ENCODE measurements at places on chromosomes 2 and 18. TPM values are rescaled to one million over a fixed set of nuclear protein-coding genes. Genes with fewer than 3 reads are reported as not detected.
A peak's percentile ranks its signal among the peaks of the same experiment; 100 is the strongest.

The SMARCAL1 gene
- total RNA-seq = 23.0 TPM

The ASXL3 gene
- total RNA-seq = 19.7 TPM

The TNFRSF11A gene
- total RNA-seq = 4.5 TPM

The TRIM54 gene
- not detected for total RNA-seq

The MAP2 gene
- total RNA-seq = 90.3 TPM

The KCNK3 gene
- 8.3 TPM for total RNA-seq

The EMILIN1 gene
- 45.4 TPM for total RNA-seq

The SCYGR6 gene
- total RNA-seq = not detected

The MC5R gene
- total RNA-seq = not detected

The CTDSP1 gene
- 129 TPM for total RNA-seq

- no peak for DNase-seq
Measured at GRCh38 chr18:3972291-3972930, 482.7 kb downstream of the DLGAP1 start.

- DNase-seq = no peak
Measured at GRCh38 chr18:12747530-12748315, 44.9 kb downstream of the PSMG2 start.

DNA sequence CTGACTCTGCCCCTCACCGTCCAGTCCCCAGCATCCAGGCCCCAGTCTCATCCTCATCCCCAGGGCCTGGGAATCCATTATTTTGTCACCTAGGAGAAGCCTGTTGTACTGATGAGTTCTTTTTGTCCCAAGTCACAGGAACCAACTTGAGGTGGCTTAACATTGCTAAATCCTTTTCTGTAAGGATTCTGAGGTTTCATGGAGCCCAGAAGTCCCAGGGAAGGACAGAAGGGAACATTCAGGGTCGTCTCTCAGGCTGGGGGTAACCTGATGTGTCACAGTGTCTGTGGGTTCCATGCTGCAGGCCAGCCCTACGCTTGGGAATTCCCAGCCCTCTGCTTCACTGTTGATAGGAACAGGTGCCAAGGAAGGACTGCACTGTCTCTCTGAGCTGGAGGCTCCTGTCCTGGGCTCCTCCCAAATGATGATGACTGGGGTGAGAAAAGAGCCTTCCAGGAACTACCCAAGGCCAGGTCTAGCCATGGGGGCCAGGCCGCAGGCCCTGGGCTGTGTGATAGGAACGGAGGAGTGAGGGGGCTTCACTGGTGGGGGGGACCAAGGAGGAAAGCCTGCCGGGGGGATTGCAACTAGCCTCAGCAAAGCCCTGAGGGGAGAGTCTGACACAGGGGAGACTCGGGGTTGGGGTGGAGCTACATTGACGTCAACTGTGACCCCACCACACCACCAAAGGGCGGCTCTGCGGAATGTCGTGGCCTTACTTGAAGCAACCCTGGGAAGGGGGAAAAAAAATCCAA, 145.7 kb downstream of the SMAD7 start:
- no peak for DNase-seq

GRCh38 chr2:239321596-239322415, 79.0 kb downstream of the HDAC4 start:
- DNase-seq = no peak

DNA sequence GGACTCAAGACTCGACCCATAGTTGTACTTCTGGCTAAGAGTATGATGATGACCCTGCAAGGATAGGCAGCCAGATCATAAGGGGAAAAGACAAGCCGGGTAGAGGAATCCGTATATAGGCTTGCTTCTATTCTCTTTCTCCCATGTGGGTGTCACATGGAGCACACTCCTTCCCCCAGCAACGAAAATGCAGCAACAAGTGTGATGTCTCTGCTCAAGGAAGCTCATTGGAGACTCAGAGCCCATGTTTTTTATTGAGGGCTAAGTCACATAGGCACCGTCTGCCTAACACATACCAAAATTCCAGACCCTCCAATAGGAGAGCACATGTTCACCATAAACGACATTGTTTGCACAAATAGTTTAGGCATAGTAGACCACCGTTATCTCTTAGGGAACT, 6.3 kb downstream of the ZNF2 start:
- DNase-seq = no peak

DNA sequence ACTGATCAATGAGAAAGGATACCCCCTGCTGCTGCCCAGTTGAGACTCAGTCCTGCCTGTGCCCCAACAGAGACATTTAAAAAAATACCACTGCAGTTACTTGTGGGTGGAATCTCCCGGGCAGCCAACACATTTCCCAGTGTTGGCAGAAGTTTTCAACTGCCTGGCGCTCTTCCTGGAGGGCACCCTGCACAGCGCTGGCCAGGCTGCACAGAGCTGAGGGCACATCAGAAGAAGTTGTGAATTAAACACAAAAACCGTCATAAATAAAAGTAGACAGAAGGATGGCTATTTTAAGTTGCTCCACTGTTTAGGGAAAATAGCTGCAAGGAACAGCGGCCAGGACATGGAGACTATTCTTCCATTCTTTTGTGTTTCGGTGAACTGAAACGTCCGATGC, 110.2 kb upstream of the THOC1 start:
- no peak for DNase-seq

- DNase-seq = no peak
Measured at GRCh38 chr2:10085043-10085667, 4.9 kb upstream of the CYS1 start.

- no peak for DNase-seq
Measured at GRCh38 chr2:119232666-119232993, 9.0 kb downstream of the STEAP3 start.

DNA sequence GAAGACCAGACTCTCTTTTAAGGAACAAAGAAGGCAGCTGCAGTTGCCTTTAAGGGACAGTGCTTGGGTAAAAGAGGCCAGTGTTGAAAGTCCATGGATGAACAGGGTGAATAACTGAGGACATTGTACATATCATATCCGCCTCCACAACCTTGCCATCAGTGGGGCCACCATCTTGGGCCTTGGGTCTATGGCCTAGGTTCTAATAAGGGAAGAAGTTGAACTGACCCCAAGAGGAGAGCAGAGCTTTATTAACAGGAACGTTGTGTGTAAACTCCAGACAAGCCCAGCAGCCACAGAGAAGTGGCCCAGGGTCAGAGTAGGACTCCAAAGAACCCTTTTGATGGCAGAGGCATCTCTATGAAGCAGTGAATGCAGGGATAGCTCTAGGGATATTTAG, 332.8 kb downstream of the CYP26B1 start:
- DNase-seq = no peak

DNA sequence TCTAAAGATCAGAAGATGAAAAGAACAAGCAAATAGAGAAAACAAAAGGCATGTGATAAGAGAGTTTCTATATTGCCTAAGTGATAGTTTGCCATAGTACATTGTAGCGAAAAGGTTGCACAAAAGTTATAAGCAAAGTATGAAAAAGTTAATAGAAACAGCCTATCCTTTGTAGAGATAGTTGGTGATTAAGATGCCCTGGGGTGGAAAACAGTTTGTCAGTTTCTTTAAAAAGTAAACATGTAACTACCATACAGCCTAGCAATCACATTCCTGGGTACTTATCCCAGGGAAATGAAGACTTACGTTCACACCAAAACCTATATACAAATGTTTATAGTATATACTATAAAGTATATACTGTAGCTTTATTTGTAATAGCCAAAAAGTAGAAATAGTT, 16.9 kb upstream of the DAPL1 start:
- no peak for DNase-seq

GRCh38 chr2:238136820-238137537, 1.5 kb upstream of the KLHL30 start:
- no peak for DNase-seq

DNA sequence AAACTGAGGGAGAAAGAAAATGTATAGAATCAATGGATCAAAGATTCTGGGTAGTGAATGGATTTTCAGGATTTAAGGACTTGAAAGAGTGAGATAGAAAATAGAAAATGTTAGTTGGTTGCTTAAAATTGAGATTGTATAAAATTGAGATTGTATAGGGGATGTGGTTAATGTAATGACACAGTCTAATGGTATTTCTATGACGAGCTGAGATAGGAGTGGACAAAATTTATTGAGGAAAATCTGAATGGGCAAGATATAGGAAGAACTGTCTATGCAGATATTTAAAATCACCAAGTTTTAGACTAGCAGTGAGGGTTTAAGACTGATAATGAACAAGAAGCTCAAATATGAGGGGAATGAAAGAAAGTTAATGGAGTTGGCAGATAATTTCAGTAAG, 406.6 kb downstream of the NYAP2 start:
- DNase-seq = no peak

DNA sequence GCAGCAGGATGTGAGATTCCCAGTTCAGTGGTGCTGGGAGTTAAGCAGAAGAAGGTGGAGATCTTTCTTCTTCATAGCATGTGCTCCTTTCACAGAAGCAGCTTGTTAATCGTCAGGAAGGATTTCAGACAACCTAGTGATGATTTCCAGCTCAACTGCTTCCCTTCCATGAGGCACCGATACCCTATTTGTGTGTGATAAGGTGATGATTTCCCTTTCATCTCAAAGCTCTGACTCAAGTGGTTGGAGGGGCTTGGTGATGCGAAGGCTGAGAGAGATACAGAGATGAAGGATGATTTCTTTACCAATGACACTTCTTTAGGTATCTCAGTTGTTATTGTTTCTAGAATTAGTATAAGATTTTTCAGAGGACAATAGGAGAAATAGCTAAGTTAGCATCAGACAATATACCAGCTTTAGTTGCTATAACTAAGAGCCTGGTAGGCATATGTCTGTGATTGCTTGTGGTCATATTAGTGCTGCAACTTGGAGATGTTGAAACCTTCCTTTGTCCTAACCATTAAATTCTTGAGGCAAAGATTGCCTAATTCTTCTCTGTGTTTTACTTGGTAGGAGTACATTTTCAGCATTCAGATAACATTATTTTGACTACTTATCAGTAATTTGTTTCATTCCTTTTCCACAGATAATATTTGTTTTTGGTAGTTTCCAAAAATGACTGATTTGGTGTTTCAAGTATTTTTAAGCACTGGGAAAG, 111.3 kb downstream of the PLCL1 start:
- no peak for DNase-seq

DNA sequence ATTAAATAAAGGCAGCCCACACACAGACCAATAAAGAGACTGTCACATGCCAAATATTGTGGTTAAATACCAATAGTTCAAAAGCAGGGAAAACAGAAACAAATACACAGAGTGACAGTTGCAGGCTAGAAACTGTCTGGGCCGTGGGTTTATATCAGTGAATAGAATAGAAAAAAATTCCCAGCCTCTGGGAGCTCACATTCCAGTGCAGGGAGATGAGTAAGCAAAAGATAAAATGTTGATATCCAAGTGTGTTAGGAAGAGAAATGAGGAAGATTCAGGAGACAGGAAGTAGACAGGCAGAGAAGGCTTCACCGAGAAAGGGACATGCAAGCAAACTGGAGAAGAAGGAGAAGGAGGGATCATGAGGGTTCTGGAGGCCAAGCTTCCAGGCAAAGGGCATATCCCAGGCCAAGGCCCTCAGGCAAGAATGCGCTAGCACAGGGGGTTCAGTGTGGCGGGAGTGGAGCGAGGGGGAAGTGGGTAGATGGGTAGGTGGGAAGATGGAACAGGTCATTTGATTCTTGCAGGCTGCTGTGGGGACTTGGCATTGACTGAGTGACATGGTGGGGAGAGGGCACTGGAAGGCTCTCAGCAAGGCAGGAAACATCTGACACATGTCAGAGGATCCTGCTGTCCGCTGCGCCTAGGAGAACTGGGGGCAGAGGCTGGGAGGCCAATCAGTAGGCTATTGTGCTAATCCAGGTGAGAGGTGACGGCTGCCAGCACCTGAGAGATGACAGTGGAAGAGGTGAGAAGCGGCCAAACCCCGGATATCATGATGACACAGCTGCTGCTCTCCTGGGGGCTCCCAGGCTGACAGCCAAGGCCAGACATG, 89.2 kb downstream of the ZBTB7C start:
- DNase-seq = no peak

GRCh38 chr2:219168526-219168925, 1.3 kb downstream of the SLC23A3 start:
- no peak for DNase-seq

DNA sequence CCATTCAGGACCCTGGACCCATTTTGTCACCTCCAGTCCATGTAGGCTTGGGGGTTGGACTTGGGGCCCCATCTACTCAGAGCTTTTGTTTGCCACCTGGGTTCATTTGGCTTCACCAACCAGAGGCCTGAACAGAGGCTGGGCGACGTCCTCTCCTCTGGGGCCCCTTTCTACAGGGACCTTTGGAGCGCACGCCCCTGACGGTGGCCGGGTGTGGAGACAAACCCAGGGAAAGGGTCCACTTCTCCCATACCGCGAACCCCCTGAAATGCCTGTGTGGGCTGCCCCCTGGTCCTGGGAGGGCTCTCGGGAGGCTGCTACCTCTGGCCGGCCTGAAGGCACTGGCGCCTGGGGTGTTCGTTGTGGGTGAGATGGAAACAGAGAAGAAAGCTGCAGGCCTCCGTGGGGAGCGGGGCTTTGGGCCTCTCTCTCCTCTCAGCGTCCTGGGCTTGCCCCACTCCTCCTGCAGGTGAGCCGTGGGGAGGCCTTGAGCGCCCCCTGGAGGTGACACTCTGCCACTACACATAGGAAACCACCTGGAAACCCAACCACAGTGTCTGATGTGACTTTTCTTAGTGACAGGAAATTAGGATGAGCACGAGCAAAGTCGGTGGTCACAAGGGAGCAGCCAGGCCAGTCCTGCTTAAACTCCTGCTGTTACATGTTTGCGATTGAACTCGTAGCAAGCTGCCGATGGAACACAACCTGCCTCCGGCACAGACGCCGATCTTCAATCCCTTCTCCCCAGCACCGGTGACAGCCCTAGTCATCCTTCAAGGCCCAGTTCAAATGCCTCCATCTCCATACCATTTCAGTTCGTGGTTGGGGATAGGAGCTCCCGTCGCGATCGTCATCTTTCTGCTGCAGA, 12.0 kb upstream of the NTSR2 start:
- DNase-seq = peak; percentile 36

- no peak for DNase-seq
Measured at GRCh38 chr2:10378189-10378588, 69.9 kb downstream of the ODC1 start.

DNA sequence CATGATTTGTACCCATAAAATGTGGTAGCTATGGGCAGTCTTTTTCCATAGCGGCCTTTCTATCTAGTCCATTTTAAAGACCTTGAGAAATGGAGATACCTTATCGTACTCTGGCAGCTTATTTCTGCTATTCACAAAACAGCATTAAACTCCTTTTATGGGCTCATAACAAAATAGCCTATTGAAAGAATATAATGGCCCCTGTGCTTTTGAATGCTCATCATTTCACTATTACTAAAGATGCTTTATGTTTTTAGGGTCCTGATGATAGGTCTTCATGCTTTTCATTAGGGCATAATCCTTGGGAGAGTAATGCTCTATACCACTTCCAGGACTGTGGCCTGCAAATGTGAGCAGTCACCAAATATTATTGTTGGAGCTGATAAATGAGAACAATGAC, 7.3 kb upstream of the TMEM178A start:
- no peak for DNase-seq

DNA sequence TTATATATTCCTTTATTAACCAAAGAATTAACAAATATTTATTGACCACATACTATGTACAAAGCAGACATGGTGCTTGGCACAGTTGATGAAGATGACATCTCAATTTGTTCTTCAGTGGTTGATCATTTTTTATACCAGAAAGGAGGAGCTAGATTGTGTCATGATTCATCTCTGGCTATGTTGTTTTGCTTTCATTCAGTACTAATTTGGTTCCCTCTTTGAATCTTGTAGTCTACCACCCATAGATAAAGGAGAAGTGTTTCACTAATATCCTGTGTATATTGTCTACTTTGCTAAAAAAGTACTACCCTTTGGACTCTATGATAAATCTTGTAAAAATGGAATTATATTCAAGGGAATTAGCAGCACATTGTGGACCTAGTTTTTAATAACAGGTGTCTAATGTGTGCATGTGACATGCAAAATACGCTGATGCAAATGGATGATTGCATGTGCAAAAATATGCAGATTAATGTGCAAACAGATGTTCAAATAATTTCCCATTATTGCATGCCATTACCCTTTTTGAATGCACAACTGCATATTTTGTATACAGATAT, 313.2 kb upstream of the ZEB2 start:
- DNase-seq = no peak
